ENCODE measurements at places on chromosomes 4 and X.
A peak's percentile ranks its signal among the peaks of the same experiment; 100 is the strongest.

DNA sequence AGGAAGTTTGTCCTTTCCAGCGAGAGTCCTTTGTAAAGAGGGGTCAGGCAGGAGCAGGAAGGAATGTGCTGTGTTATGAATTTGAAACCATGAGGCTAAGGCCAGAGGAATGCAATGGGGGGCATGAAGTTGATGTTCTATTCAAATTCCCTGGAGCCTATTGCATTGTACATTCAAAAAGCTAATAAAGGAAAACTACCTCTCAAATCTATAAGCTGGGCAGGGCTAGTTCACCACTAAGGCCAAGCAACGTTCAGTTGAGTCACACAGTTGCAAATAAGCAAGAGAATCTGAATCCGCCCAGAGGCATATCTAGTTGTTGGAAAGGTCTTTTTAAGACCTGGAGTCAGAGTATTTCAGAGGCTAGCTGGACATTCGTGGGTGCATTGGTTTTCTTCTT is 148.3 kb downstream of the DCTD start:
- DNase-seq = no peak

DNA sequence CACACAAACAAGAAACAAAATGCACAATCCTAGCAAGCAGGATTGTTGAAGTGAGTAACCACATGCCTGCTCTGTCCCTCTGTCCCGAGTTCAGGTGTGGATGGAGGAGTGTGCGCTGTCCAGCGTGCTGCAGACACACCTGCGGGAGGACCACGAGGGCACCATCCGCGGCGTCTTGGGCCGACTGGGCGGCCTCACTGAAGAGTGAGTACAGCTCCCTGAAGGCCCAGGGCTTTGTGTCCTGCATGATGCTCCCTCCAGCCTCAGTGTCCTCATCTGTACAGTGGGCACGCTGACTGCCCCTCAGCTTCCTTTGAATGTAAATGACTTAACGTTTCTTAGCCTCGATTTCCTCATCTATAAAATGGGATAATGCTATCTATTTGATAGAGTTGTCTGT is 82.5 kb downstream of the EVC start:
- DNase-seq = no peak

GRCh38 chr4:155672342-155672741 is 5.7 kb downstream of the GUCY1A1 start:
- no peak for DNase-seq

DNA sequence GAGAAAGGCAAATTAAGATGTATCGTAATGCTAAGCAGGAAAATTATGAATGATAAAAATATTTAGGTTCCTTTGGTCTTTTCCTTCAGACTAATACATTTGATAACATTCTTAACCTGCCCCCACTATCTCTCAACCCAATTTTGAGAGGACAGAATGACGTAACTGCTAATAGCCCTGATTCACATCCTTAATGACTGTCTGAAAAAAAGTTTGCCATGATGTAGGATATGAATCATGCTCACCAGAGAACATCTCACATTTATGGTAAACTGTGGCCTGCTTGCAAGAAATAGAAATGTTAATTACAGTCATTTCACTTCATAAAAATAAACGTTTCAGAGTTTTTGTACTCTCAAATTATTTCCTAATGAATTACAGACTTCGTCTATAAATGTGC is 128.0 kb upstream of the VEGFC start:
- no peak for DNase-seq

DNA sequence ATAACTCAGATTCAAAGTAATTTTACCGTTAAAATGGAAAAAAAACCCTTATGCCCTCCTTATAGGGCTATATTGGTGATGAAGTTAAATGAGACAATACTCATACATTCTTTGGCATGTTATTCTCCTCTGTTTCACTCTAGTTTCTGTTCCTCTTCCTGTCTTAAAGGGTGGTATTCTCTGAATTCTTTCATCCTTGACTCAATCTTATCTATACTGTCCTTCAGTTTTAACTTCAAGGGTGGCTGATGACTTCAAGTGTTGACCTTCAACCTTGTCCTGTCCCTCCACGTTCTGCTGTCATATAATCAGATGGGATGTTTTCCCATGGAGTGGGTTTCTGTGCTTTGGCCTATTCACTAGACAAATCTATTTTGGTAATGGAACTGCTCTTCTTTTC is 44.0 kb downstream of the ZNF518B start:
- peak; percentile 0 for DNase-seq

All from inflammatory macrophage treated with lipopolysaccharide for 4 hours (primary cell).